H4 (cell line): ENCODE measurements at places on chromosomes 7 and 10. TPM values are rescaled to one million over a fixed set of nuclear protein-coding genes. Genes with fewer than 3 reads are reported as not detected.

DNA sequence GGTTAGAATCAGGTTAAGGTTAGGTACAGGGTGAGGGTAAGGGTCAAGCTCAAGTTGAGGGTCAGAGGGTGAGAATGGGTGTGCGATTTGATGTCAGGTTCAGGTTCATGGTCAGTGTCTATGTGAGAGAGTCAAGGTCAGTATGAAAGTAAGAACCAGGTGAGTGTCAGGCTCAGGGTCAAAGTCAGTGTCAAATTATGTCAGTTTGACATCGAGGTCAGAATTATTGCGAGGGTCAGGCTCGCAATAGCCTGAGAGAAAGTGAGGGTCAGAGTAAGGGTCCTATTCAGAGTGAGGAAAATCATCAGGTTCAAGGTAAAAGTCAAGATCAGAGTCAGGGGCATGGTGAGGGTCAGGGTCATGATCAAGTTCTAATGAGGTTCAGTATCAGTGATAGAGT lies 13.0 kb downstream of the MRPS24 start:
- no peak for DNase-seq

- DNase-seq = no peak
Observed at GRCh38 chr7:24827027-24827426, 69.8 kb upstream of the GSDME start.

Gene HEPACAM2
- total RNA-seq = not detected in 2 replicates

Gene RTKN2
- total RNA-seq = 7.1 and 7.3 TPM in 2 replicates

Gene STRIP2
- 2.2 and 3.7 TPM in 2 replicates for total RNA-seq

Gene AQP1
- 1.4 and 1.7 TPM in 2 replicates for total RNA-seq

- no peak for DNase-seq
Observed at GRCh38 chr7:83575436-83575835, 73.5 kb downstream of the SEMA3E start.

Gene RPEL1
- 0.08 TPM in 1 of 2 replicates, not detected in the other for total RNA-seq

DNA sequence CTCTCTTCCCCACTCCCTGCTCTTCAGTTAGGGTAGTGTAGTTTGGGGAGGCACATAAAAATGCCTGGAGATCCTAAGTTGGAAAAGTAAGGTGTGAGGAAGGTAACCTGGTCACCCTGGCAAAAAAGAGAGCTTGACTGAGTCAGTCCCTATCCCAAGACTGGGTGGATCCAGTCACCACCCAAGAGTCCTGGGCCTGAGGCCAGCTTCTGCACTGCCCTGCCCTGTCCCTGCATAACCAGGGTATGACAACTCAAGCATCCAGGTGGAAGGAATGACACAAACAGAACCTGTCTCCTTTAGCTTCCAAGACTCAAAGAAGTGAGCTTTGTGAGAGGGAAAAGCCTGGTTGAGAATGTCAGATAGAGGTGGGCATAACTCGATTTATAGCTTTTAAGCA lies 26.9 kb upstream of the SORBS1 start:
- no peak for DNase-seq

DNA sequence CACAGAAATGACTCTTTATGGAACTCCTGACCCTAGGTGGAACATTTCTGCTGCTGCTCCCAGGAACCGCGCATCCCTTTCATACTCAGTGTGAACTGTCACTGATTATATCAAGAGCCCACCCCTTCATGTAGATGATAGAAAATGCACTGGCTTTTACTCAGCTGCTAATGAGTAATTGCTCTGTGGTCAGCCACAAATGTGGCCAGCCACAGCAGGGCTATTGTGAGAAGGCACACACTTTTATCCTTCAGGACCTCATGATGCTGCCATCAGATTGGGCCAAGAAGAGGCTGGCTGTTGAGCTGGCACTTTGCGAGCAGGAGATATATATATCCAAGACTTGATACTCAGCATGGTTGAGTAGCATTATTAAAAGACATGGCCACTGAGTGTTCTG lies 124.7 kb downstream of the CFAP58 start:
- DNase-seq = no peak

Gene DKK1
- total RNA-seq = 10.7 and 31.2 TPM in 2 replicates

- DNase-seq = no peak
Observed at GRCh38 chr10:113992471-113993011, 51.1 kb upstream of the ADRB1 start.

Gene CCDC136
- 5.0 and 5.2 TPM in 2 replicates for total RNA-seq

DNA sequence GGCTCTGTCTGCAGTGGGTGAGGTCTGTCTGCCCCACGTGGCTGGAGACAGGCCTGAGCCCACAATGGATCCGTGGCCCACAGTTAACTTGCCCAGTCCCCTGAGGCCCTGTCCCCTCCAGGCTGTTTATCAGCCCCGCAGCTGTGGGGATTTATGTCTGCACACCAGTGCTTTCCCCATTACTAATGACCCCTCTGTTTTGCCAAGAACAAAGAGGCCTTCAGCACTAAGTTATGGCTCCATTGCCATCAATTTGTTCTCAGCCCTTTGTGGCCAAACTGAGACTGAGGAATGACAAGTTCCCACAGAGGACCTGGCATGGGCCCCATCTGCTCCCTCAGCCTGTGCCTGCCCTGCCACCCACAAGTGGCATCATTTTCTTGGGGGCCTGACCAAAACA lies 138.2 kb downstream of the C10orf105 start:
- DNase-seq = no peak

Gene SPDYE18
- 0.08 TPM in 1 of 2 replicates, not detected in the other for total RNA-seq

DNA sequence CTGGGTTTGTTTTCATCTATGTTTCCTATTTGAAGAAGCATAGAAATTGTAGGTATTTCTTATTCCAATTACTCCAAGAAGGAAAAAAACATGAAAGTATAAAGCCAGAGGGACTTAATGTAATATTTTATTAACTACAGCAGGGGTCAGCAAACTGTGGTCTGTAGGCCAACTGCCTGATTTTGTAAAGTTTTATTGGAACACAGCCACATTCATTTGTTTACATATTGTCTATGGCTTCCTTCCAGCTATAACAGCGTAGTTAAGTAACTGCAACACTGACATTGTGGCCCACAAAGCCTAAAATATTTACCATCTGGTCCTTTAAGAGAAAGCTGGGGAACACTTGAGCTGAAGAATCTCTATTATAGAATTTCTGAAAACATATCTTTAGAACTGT lies 306.2 kb downstream of the BICC1 start:
- peak; percentile 64 for DNase-seq

Gene LRRC61
- not detected in 2 replicates for total RNA-seq

GRCh38 chr10:89975771-89976170 lies 274.4 kb downstream of the KIF20B start:
- DNase-seq = no peak

Gene CYP3A5
- not detected in 2 replicates for total RNA-seq

Gene ZNF655
- 36.4 and 51.2 TPM in 2 replicates for total RNA-seq

- DNase-seq = no peak
Observed at GRCh38 chr7:117728890-117729624, 144.2 kb downstream of the CTTNBP2 start.

Gene ABCB1
- total RNA-seq = 12.4 and 14.1 TPM in 2 replicates

Gene PAPSS2
- total RNA-seq = 0.17 TPM in 1 of 2 replicates, not detected in the other

- DNase-seq = no peak
Observed at GRCh38 chr10:12808014-12808613, 193.4 kb downstream of the CCDC3 start.

DNA sequence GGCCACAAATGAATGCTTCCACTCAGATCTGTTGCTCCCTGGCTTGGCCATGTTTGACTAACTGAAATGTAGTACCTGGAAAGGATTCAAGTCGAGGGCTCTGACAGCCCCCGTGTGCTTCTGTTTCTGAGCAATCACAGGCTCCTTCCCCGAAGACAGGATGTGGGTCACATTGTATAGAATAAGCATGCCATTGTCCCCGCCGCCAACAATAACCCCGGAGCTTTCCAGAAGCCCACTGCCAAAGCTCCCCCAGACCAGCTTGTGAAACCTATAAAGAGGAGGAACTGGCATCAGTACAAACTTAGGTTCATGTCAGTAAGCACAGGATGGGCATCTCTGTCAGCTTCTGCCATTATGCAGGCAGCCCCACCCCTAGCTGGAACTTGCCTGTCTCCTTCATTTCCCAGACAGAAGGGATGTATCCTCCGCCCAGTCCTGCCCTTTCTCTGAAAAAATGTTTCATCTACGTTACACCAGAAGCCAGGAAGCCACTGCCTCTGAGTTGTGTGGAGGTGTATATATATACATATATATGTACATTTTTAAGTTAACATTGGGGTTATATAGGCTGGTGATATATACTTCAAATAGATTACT lies 10.3 kb downstream of the SEC31B start:
- no peak for DNase-seq

GRCh38 chr10:1754506-1755153 lies 17.3 kb upstream of the ADARB2 start:
- no peak for DNase-seq

DNA sequence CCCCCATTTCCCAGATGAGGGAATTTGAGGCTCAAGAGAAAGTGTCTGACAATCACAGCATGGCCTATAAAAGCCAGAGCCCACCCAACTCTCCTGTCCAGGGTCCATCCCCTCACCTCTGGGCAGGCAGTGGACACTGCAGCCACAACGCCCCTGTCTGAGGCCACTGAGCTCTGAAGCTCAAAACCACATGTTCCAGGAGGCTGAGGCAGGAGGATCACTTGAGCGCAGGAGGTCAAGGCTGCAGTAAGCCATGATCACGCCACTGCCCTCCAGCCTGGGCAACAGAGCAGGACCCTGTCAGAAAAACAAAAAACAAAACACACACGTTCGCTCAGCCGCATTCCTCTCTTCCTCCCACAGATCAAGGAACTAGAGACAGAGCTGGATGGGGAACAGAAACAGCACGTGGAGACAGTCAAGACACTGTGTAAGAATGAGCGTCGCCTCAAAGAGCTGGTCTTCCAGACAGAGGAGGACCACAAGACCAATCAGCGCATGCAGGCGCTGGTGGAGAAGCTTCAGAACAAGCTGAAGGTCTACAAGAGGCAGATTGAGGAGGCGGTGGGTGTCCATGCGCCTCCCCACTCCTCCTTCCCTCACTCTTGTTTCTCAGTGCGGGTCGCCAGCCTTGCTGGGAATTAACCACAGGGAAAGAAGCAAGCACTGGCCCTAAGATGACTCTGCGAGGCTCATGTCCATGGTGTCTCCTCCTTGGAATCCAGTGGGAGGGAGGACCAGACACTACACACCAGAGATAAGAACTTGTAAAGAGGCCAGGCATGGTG lies 20.0 kb upstream of the ARPC1A start:
- DNase-seq = no peak

- DNase-seq = peak; percentile 57
Observed at GRCh38 chr10:114504769-114505579, 100.7 kb upstream of the AFAP1L2 start.

DNA sequence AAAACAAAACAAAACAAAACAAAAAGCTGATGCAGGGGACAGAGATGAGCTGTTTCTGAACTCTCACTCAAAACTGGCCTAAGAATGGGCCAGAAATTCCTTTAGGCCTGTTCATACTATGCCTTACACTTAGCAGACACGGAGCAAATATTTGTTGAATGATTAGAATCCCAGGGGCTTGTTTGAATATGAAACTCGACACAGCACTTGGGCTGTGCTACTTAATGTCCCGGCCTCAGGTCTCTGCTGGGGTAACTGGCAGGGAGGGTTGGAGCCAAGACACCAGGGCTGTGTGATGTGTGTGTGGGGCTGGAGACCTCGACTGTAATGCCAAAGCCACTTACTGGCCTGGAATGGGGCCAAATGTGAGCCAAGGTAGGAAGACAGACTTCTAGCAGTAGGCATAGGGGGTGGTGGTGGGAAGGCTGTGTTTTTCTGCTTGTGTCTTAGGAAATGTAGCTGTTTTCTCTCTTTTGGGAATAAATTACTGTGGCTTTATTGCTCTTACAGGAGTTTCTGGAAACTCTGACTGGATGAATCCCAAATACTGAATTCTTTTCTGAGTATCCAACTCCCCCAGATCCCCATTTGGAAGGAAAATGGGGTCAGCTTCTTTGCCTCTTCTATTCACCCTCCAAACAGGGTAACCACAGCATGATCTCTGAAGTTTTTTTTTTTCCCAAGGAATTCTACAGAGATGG lies 66.7 kb downstream of the EMX2 start:
- peak; percentile 37 for DNase-seq

Gene ATG9B
- 0.17 TPM in 1 of 2 replicates, not detected in the other for total RNA-seq

- no peak for DNase-seq
Observed at GRCh38 chr7:147756300-147756699, 834.3 kb upstream of the C7orf33 start.
